Endothelial cell of umbilical vein (primary cell): ENCODE measurements at places on chromosomes 5 and 9.

- no peak for DNase-seq
Measured at GRCh38 chr5:79938468-79938867, 52.6 kb downstream of the MTX3 start.

DNA sequence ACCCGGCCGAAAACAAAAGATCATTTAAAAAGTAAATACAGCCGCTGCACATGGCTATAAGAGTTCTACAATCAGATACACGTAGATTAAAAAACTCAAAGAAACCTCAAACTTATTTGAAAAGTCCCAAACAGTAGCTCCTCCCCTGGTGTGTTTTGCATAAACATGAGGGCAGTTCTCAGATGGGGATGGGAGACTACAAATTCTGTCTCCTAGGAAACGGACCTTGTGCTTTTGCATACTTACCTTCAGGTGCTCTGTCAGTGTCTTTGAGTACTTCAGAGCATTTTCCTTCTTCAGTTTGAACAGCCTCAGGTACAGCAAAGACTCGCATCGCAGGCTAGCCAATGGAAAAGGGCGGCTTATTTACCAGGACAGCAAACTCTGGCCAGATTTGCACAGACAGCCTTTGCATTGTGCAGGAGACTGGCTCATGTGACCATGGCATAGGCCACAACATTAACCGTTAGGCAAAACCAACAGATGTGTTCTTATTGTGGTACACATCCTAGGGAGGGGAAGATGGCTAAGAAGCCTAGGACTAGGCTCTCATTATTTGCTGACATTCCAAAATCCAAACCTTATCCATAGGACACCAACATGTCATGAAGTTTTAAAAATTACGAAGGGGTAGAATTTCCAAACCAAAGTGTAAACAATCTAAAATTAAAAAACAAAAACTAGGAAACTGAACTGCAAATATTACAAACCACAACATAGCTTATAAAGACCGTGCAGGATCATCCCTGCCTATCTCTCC, 12.8 kb downstream of the LEAP2 start:
- no peak for DNase-seq

DNA sequence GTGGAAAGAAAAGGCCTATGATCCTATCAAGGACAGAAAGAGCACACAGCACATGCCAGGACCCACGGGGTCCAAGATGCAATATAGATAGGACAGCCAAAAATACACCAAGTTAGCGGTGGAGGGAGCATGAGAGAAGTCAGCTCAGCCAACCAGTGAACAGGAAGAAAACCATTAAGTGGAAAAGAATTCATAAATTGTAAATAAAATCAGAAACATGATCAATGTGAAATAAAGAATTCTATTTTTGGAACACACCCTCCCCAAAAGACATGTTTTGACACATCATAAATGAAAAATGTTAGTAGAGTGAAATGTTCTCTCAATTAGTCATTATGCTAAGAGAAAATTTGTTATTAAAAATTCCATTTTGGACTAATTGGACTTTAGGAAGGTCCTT, 35.6 kb downstream of the ATPSCKMT start:
- no peak for DNase-seq

- no peak for DNase-seq
Measured at GRCh38 chr5:178310130-178310865, 77.7 kb upstream of the PHYKPL start.

GRCh38 chr5:149397530-149397929, 18.4 kb upstream of the IL17B start:
- DNase-seq: no peak

DNA sequence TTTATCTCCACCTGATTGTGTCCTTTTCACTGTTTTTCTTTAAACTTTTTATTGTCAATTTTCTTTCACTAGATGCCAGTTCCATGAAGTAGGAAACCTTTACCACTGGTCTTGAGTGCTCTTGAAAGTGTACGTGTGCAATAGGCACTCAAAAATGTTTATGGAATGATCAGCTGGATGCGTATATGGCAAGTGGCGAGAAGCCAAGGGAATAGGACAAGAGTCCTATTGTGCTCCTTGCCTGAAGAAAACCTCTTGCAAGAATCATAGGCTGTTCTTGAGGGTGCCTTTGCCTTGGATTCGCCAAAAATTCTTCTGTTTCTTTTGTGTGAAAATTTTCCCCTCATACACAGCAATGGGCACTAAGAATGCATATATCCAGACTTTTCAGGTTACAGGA, 97.7 kb downstream of the GHR start:
- no peak for DNase-seq

- DNase-seq: no peak
Measured at GRCh38 chr5:4124221-4124970, 528.8 kb downstream of the IRX1 start.

GRCh38 chr9:105242557-105242956, 1.9 kb upstream of the SLC44A1 start:
- DNase-seq: no peak

DNA sequence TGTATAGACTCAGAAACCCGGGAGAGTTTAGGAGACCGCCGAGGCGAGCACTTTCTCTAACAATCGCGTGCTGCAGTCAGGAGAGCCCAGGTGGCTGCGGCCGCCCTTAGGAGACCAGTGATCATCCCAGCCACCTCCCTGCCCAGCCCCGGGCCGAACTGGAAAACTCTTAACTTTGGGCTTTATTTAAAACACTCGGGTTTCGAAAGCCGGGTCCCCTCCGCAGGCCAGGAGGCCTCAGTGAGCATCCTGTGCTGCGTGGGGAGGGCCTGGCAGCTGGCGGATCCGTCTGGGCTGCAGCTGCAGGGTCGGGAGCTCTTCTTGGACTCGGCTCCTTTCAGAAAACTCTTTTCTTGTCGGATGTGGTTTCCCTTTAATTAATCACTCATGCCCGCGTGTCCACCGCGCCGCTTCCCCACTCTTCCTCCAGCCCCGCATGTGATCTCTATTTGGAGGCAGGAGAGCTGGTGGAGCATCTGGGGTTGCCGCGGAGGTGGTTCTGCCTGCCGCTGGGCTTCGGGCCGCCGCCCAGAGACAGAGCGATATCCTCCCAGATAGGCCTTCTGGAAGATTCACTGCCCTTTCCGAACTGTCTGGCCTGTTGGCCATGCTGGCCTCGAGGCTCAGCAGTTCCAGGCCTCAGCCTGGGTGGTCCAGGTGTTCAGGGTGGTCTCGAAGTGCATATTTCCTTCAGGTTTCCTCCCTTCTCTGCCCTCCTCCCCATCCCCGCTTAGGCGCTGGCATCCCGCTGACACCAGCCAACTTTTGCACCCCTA, 59.5 kb downstream of the TMEM174 start:
- no peak for DNase-seq

DNA sequence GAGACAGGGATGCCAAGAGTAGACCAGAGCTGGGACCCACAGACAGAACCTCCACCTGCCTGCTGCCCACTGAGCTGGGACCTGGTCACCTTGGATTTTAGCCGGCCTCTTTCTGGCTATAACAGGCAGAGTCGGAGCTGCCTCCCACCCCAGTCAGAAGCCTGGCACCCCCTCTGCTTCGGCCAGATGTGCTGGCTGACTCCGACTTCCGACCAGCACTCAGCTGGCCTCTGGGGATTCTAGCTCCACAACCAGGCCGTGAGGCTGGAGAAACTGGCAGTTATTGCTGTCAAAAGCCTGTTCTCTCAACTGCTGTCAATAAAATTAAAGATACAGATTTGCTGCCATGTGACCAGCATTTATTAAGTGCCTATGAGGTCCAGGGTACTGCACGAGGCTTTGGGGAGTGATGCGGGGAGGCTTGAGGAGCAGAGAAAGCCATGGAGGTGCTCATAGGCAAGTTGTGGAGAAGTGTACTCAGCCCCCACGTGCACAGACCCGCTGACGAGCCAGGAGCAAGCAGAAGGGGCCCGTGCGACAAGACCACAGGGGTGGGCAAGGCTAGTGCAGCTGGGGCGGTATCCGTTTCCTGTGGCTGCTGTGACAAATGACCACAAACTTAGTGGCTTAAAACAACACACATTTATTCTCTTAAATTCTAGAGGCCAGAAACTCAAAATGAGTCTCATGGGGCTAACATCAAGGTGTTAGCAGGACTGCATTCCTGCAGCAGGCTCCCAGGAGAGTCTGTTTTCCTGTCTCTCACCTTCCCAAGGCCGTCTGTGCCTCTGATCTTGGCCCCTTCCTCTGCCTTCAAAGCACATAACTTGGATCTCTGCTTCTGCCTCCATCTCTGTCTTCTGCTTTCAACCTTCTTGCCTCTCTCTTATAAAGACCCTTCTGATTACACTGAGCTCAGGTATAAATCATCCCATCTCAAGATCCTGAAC, 13.1 kb downstream of the GFI1B start:
- no peak for DNase-seq

DNA sequence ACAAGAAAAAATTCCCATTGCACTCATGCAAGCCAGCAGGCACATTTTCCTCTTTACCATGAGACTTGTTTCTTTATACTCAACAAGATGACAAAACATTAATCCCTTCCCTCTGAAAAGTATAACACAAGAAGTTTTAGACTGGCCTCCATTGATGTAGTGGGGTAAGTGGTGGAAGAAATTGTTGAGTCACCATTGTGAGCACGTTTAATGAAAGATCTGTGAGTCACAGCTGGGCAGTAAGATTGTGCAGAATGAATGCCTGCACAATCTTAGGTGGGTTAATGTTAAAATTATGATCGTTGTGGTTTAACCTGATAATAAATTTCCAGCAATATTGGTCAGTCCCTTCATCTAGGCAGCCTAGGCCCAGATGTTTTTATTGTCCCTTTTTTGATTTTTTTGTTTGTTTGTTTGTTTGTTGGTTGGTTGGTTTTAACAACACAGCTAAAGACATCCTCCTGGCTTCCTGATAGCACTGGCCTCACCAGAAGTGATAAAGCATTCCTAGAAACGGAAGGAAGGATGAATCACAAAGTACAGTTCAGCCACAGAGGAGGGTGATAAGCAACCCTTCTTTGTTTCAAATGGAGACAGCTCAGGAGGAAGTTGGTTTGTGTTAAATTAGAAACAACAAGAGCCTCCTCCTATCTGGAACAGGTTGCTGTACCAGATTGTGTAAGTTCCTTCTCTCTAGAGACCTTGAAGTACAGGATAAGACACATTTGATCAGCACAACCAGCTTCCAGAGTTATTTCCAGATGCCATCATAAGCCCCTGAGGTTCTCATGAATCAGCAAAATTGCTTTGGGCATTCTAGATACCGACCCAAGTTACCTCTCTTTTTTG, 40.3 kb downstream of the SLC24A2 start:
- DNase-seq: peak; percentile 37

DNA sequence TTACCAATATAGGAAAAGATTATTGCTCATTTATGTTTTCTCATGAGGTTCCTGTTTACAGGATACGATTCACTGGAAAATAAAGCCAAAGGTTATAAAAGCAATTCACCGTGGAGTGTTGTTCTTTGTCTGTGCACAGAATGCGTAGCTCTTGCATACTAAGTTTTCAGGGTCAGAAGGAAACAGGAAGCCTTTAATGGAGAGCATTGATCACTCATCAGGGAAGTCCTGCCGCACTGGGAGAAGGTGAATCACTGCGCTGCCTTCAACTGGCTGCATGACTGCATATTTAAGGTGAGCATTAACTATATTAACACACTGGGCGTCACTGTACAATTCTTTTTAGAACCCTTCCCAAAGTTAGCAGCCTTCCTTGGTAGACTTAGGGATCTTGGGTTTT, 74.1 kb upstream of the SYK start:
- DNase-seq: no peak

- no peak for DNase-seq
Measured at GRCh38 chr5:143557061-143557818, 153.8 kb upstream of the NR3C1 start.

- no peak for DNase-seq
Measured at GRCh38 chr5:43661102-43661501, 58.1 kb downstream of the NNT start.

GRCh38 chr9:135743546-135744332, 41.8 kb downstream of the KCNT1 start:
- DNase-seq: no peak

DNA sequence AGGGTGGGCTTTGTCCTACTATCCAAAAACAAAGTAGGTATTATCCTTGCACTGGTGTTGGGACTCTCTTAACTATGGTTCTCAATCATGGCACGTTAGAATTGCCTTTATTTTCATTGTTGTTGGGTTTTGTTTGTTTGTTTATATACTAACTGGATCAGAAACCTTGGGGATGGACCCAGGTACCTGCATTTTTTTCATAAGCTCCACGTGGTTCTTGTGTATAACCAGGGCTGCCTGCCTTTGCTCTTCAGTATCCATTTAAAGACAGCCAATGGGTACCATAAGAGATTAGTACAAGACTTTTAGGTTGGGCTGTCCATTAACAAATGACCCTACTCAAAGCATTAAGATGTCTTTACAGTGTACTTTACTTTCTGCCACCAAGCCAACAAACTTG, 2.5 kb upstream of the SSBP2 start:
- DNase-seq: no peak

DNA sequence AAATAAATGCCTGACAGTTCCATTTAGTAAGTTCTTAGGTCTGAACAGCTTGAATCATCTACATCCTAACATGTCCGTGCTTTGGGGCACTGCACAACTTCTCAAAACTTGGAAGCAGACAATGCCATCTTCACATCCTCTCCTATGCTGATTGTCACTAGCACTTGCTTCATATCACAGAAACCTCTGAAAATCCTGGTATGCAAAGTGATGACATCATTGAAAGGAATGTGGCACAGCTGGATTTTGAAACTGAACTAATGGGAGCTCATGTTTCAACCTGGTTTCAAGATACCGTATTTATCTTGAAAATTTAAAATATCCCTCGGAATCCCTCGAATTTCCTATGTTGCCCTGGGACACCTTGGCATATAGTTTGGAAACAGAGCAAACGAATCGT, 490.2 kb upstream of the DAP start:
- DNase-seq: no peak

- no peak for DNase-seq
Measured at GRCh38 chr9:119369680-119370366, 588 bp upstream of the BRINP1 start.

- no peak for DNase-seq
Measured at GRCh38 chr9:89882930-89883361, 278.1 kb downstream of the GADD45G start.

DNA sequence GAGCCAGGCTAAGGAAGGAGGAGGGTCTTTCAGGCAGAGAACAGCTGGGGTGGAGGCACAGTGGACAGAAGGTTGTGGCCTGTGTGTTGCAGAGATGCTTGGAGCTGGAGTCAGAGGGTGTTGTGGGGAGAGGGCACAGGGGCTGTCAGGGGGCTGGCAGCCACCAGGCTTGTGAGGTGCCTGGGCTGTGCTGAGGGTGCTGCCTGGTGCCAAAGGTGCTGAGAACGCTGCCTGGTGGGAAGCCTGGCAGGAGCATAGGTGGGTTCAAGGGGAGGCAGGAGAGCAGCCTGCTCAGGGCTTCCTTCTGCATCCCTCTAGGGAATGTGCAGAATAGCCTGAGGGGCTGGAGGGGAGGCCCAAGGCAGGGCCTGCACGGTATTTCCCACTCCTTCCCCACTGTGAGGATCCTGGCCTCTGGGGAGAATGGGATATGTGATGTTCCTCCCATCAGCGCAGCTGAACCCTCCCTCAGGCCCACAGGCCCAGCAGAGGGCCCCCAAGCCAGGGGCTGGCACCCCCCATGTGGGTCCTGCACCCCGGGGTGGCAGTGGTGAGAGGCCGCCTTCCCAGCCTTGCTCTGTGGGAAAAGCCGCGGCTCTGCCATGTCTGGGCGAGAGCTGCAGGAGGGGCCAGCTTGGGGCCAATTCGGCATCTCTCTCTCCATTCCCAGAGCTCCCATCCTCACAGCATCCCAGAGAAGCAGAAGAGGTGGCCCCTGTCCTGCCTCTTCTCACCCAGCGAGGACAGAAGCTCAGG, 76.3 kb downstream of the CACNA1B start:
- no peak for DNase-seq

- no peak for DNase-seq
Measured at GRCh38 chr5:133589286-133589685, 23.1 kb downstream of the FSTL4 start.
